ENCODE measurements at places on chromosomes 4 and X.

- no peak for DNase-seq
Observed at GRCh38 chr4:24063731-24064130, 173.9 kb upstream of the PPARGC1A start.

DNA sequence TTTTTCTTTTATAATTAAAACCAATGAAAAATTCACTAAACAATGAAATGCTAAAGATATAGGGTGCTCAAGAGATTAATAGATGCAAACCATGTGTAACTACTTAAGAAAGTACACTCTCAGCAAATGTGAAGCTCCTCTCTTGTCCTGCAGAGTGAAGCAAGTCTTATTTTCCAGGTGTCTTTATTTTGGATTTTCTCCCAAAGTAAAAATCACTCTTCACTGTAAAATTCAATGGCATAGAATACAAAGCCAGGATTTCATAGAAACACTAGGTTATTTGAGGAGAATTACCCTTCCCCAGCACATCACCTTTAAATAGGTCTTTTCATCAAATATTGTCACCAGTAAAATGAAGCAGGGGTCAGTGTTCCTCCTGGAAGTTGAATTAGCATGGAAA is 57.0 kb upstream of the GIMD1 start:
- no peak for DNase-seq

- DNase-seq: no peak
Observed at GRCh38 chrX:83333813-83334212, 174.3 kb upstream of the POU3F4 start.

GRCh38 chr4:119643306-119644042 is 14.9 kb upstream of the PDE5A start:
- DNase-seq: no peak

DNA sequence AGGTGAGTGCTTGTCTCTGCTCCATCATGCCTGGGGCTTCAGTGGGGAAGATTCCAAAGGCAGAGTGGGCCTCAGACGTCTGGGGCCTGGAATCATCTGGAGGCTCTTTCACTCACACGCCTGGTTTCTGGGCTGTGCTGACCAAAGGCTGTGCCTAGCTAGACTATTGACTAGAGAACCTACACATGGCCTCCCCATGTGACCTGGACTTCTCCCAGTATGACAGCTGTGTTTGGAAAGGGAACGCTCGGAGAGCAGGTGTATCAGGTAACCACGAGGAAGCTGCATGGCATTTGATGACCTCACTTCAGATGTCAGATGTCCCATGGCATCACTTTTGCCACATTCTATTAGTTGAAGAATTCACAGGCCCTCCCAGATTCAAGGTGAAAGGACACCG is 51.0 kb downstream of the ADGRL3 start:
- no peak for DNase-seq
